B cell (primary cell): ENCODE measurements at places on chromosomes 2 and 18. TPM values are rescaled to one million over a fixed set of nuclear protein-coding genes. Genes with fewer than 3 reads are reported as not detected.
A peak's percentile ranks its signal among the peaks of the same experiment; 100 is the strongest.

DNA sequence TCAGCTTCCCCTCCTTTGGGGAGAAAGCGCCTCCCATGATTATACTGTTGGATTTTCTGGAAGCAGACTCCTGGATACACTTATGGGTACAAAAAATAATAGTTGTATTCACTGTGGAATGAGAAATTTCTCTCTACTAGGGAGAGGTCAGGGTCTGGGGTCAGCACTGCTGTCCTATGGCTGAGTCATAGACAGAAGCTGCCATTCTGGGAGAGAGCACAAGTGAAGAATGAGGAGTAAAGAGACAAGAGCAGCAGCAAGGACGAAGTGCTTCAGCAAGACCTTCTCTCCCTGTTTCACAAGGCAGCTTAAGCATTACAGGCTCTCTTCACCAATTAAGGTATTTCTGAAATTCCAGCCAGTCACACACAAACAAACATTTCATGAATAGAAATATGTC lies 10.1 kb upstream of the UNC80 start:
- no peaks in the 10 kb centered on the region for H3K27me3 ChIP-seq
- H3K27ac ChIP-seq, result no peak overlapping the region
- no peak overlapping the region for H3K4me3 ChIP-seq
- H3K4me1 ChIP-seq, result no peaks in the 10 kb centered on the region
- H3K36me3 ChIP-seq, result no peaks in the 10 kb centered on the region
- DNase-seq, result no peak

The GALNT13 gene
- total RNA-seq, result not detected in 2 replicates

The SEPTIN10 gene
- total RNA-seq, result not detected in 2 replicates

- DNase-seq, result no peak
- no peaks in the 10 kb centered on the region for H3K4me1 ChIP-seq
- no peak overlapping the region for H3K27ac ChIP-seq
- H3K36me3 ChIP-seq, result no peaks in the 10 kb centered on the region
- peaks cover 2% of the 10 kb centered on the region for H3K27me3 ChIP-seq
These were observed 213.0 kb downstream of the PIEZO2 start for GRCh38 chr18:10936176-10937053.

GRCh38 chr2:239557516-239557915 lies 156.7 kb upstream of the HDAC4 start:
- no peaks in the 10 kb centered on the region for H3K4me1 ChIP-seq
- H3K27me3 ChIP-seq, result no peaks in the 10 kb centered on the region
- H3K4me3 ChIP-seq, result no peak overlapping the region
- H3K36me3 ChIP-seq, result no peaks in the 10 kb centered on the region

GRCh38 chr18:79227621-79228020 lies 158.4 kb downstream of the ATP9B start:
- H3K4me3 ChIP-seq, result no peak overlapping the region
- H3K36me3 ChIP-seq, result peaks cover 3% of the 10 kb centered on the region
- no peak for DNase-seq
- no peaks in the 10 kb centered on the region for H3K4me1 ChIP-seq
- no peak overlapping the region for H3K27ac ChIP-seq
- H3K27me3 ChIP-seq, result no peaks in the 10 kb centered on the region

DNA sequence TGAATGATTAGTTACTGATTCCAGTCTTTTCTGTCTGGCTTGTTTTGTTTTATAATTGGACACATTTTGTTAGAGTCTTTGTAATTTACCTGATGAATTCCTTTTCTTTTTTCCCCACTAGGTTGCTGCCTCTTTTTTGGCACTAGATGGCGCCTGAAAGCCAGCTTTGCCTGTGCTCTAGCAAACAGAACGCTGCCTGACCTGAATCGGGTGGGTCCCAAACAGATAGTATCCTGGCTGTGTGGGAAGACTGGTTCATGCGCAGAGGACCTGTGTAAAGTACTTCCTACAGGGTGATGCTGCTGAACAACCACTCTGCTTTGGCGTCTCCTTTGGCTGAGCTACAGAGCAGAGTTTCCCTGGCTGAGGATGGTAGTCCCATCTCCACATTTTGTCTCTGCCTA lies 288.2 kb downstream of the IKZF2 start:
- H3K4me1 ChIP-seq, result no peaks in the 10 kb centered on the region
- no peaks in the 10 kb centered on the region for H3K27me3 ChIP-seq
- H3K36me3 ChIP-seq, result no peaks in the 10 kb centered on the region

The SP140 gene
- total RNA-seq, result 411 and 424 TPM in 2 replicates

GRCh38 chr18:59616501-59616900 lies 80.7 kb downstream of the CCBE1 start:
- no peak overlapping the region for H3K4me3 ChIP-seq
- H3K4me1 ChIP-seq, result no peaks in the 10 kb centered on the region
- H3K27me3 ChIP-seq, result no peaks in the 10 kb centered on the region
- no peak overlapping the region for H3K27ac ChIP-seq
- H3K36me3 ChIP-seq, result no peaks in the 10 kb centered on the region

DNA sequence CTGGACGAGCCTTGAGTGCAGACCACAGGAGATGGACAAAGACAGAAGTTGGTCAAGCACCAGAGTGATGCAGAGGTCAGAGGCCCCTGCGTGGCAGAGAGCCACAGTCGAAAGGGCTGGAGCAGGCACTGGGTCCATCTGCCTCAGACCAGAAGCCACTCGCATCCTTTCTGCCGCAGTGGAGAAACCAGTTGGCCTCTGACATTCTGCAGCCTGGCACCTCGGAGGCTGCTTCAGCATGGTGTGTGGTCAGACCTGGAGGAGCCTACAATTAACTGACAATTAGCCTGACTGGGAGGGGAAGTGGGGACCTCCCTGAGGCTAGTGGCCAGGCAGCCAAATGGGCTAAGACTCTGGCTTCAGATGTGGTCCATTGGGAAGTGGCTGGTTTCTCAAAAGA lies 111.1 kb downstream of the SGPP2 start:
- H3K27ac ChIP-seq, result no peak overlapping the region
- no peak for DNase-seq
- no peaks in the 10 kb centered on the region for H3K4me1 ChIP-seq
- no peak overlapping the region for H3K4me3 ChIP-seq
- H3K36me3 ChIP-seq, result no peaks in the 10 kb centered on the region
- H3K27me3 ChIP-seq, result no peaks in the 10 kb centered on the region

DNA sequence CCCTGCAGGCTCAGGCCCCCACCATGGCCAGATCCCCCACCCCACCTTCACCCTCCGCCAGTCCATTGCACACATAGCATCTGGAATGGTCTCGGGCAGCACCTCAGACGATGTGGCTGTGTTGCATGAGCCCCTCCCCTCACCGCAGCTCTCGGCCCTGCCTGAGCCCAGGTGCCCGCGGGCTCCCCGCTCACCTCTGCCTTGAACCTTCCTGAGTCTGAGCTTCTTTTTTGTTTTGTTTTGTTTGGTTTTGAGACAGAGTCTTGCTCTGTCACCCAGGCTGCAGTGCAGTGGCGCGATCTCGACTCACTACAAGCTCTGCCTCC lies 20.1 kb downstream of the RRM2 start:
- no peak overlapping the region for H3K4me3 ChIP-seq
- H3K27ac ChIP-seq, result no peak overlapping the region
- no peaks in the 10 kb centered on the region for H3K4me1 ChIP-seq
- DNase-seq, result no peak

The CDH19 gene
- not detected in 2 replicates for total RNA-seq

The TMEM169 gene
- total RNA-seq, result 0.84 and 1.2 TPM in 2 replicates

- no peak overlapping the region for H3K4me3 ChIP-seq
- H3K4me1 ChIP-seq, result no peaks in the 10 kb centered on the region
- no peak overlapping the region for H3K27ac ChIP-seq
- DNase-seq, result no peak
These were observed 331.5 kb downstream of the SLC4A3 start for GRCh38 chr2:219958941-219959340.

- peak overlapping the region; percentile 97 for H3K27ac ChIP-seq
- peaks cover 75% of the 10 kb centered on the region for H3K4me1 ChIP-seq
- DNase-seq, result peak; percentile 73
- H3K4me3 ChIP-seq, result peak overlapping the region; percentile 33
- H3K36me3 ChIP-seq, result no peaks in the 10 kb centered on the region
These were observed 148.2 kb upstream of the ITGA4 start for GRCh38 chr2:181308766-181309515.

GRCh38 chr2:202822411-202822810 lies 49.2 kb downstream of the ICA1L start:
- H3K27ac ChIP-seq, result no peak overlapping the region
- peaks cover 5% of the 10 kb centered on the region for H3K4me1 ChIP-seq
- H3K4me3 ChIP-seq, result no peak overlapping the region

DNA sequence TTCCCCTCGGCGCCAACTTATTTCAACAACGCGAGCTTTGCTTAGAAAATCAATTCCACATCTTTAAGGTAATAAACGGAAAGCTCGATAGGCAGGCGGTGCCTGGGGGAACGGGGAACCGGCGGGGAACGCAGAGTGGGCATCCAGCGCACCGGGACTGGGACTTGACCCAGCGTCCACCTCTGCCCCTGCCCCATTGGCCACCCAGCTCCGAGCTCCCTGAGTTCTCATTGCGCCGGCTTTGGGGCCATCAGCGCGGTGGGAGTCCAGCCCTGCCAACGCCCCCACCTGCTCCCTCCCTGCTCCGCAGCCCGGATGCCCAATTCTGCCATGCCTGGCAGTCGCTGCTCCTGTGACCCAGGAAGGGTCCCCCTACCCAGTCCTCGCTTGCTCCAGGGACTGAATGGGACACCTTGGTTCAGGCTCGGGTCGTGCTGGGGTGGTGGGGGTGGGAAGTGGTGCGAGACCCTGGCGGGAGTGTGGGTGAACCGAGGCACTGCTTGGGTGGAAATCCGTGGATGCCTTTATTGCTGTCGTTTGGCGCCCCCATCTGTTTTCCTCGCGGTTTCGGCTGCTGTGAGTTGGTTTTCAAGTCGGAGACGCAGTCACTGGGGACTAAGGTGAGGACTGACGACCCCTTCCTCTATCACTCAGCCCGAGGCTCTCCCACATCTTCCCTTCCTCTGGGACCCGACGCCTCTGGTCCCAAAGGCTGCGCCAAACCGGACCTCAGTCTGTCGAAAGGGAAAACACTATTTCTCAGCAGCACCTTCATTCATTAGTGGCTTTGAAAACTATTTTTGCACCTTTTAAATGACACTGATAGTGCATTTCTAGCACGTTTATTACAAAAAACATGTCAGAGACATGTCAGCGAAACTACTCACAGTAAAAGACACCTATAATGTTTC lies 2.4 kb upstream of the EVX2 start:
- H3K27ac ChIP-seq, result no peak overlapping the region
- H3K27me3 ChIP-seq, result peaks cover 100% of the 10 kb centered on the region
- peaks cover 10% of the 10 kb centered on the region for H3K4me1 ChIP-seq
- no peak for DNase-seq
- H3K36me3 ChIP-seq, result no peaks in the 10 kb centered on the region

DNA sequence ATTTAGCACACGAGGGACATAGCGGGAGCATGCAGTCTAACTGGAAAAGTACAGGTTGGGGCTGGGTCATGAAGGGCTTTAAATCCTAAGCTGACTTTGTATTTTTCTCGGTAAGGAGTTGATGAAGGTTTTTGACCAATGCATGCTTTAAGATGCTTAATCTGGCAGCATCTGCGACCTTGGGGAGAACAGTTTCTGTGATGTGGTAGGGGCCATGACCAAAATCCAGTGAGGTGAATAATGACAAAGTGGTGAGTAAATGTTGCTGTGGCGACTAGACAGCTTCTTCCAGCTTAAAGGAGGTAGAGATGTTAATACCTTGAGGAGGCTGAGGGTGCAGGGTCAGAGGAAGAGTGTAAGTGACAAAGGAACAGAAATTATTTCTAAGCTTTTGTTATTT lies 174.6 kb upstream of the ALPP start:
- H3K36me3 ChIP-seq, result no peaks in the 10 kb centered on the region
- DNase-seq, result no peak
- H3K4me3 ChIP-seq, result no peak overlapping the region
- no peaks in the 10 kb centered on the region for H3K27me3 ChIP-seq

DNA sequence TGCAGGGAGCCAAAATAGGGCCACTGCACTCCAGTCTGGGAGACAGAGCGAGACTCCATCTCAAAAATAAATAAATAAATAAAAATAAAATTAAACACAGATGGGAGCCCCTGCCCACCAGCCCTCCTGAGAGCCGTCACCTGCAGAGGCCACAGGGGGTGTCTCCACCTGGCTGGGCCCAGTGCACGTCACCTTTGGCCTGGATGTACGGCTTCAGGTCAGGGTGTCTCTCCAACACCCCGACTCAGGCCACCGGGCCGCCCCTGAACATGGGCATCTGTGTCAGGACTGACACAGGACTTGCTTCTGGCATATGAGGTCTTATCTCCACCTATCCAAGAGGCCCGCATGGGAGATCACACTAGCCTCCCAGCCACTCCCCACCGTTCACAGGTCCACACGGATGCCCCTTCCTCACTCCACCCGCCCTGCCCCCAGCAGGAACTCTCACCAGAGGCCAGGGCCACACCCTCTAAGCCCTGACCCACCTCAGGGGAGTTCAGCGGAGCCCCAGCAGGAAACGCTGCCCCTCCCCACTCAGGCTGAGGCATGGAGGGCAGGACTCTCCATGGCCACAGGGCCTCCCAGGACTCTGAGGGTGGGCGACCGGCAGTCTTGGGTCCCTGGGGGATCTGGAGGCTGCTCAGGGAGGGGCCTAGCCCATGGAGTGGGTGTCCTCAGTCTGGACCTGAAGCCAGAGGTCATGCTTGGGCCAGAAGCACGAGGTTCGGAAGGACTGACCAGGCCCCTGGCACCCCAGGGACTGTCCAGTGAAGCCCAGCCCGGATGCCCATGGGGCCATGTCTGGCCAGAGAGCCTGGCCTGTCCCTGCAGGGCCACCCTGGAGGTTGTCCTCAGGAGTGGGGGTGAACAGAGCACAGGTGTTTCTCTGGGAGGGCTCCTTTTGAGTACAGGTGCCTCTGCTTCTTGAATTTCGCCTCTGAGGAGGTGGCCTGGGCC lies 1.6 kb upstream of the CROCC2 start:
- no peak overlapping the region for H3K27ac ChIP-seq
- no peak overlapping the region for H3K4me3 ChIP-seq
- no peaks in the 10 kb centered on the region for H3K36me3 ChIP-seq
- no peaks in the 10 kb centered on the region for H3K4me1 ChIP-seq
- DNase-seq, result no peak

The LIPG gene
- not detected in 2 replicates for total RNA-seq

- no peak for DNase-seq
- H3K4me1 ChIP-seq, result peaks cover 7% of the 10 kb centered on the region
- no peaks in the 10 kb centered on the region for H3K36me3 ChIP-seq
- H3K4me3 ChIP-seq, result no peak overlapping the region
- H3K27me3 ChIP-seq, result no peaks in the 10 kb centered on the region
These were observed 29.0 kb downstream of the PRKCE start for GRCh38 chr2:45680351-45680967.

- peaks cover 35% of the 10 kb centered on the region for H3K4me1 ChIP-seq
- H3K27ac ChIP-seq, result no peak overlapping the region
These were observed 2.9 kb upstream of the DPYSL5 start for GRCh38 chr2:26845021-26845420.

DNA sequence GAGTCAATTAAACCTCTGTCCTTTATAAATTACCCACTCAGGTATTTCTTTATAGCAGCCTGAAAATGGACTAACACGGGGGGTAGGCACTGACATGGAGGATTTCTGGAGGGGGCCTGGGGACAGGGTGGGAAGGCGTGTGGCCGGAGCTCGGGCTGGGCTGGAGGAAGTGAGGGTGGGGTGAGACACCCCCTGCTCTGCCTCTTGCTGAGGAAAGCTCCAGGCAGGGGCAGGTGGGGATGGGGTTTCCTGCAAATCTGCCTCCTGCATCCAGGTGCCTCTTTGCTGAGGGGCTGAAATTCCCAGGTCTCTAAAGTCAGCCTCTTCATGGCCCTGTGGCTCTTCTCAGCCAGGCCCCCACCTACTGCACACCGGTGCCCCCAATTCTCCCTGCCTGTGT lies 25.7 kb upstream of the OTOS start:
- H3K4me1 ChIP-seq, result no peaks in the 10 kb centered on the region
- no peaks in the 10 kb centered on the region for H3K27me3 ChIP-seq
- no peak overlapping the region for H3K27ac ChIP-seq
- H3K36me3 ChIP-seq, result no peaks in the 10 kb centered on the region
- no peak for DNase-seq
